NCI-H2081 treated with DMSO at 0.1 percent for 48 hours (cell line): ENCODE measurements at places on chromosomes 16 and 17.

DNA sequence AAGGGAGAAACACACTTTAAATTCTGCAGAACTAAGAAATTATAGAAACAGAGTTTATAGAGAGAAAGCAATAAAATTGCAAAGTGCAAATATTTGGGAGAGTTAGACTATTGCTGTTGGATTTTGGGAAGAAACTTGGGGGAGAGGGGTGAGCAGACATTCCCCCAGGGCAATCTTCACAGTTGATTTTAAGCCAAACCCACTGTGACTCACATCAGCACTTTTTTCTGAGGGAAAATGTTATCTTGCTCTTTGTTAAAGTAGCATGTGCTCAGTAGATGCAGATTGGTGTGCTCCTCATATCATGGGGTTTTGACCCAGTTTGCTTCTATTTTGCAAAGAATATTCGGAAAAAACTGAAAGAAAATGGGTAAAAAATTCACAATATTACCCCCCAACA, 367.6 kb downstream of the CDH11 start:
- DNase-seq, result no peak

- DNase-seq, result no peak
These were observed 43.2 kb downstream of the CLEC16A start for GRCh38 chr16:10987361-10988163.

DNA sequence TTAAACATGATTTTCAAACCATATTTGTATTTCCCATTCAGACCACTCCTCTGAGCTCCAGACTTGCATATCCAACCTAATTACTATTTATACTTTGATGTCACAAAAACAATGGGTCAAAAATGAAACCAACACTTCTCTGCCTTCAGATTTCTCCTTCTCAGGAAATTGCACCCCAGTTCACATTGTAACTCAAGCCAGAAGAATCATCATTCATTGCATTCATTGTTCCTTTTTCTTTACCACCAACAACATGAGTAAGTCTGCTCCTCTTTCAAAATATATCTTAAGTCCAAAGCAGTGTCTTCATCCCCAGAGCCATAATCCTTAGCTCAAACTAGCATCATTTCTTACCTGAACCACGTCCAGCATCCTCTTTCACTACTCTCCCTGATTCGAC, 2.6 kb upstream of the AKAP1 start:
- DNase-seq, result no peak

DNA sequence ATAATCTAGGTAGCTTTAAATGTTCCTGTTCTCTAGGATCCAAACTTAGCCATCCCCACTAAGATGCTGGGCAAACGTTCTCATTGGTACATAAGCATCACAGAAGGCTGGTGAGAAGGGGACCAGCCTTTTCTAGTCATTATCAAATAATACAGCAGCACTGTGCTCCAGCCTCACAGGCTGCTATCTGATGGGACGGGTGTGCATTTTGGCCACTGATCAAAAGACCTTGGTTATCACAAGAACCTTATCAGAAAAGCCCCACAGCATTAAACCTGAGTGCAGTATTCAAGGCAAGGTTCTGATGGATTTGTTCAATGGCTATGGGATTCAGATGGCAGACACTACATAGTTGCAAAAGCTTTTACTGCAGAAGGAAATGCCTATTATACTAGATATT, 19.1 kb upstream of the KPNB1 start:
- DNase-seq, result no peak

DNA sequence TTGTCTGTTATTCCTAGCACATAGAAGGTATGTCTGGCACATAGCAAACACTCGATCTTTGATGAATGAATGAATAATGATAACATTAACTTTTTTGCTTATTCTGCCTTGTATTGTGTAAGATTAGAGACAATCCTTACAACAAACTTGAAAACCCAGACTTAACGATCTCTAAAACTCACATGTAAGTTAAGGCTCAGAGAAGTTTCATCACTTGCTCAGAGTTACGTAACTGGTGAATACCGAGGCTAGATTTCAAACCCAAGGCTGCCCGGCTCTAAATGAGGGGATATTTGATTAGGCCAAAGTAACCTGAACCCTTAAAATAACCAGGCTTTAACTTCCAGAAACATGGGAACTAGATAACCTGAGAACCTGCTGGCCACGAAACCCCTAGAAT, 22.3 kb downstream of the CAPNS2 start:
- DNase-seq, result no peak

GRCh38 chr16:88815901-88816589, 4.3 kb upstream of the APRT start:
- DNase-seq, result no peak

GRCh38 chr16:17230932-17231581, 239.7 kb downstream of the XYLT1 start:
- no peak for DNase-seq

GRCh38 chr16:58212824-58213655, 15.1 kb upstream of the CSNK2A2 start:
- DNase-seq, result no peak

GRCh38 chr17:62722625-62723024, 85.5 kb downstream of the MARCHF10 start:
- no peak for DNase-seq

GRCh38 chr17:46943501-46944393, 20.8 kb downstream of the GOSR2 start:
- DNase-seq, result no peak

GRCh38 chr16:67909056-67909742, 16.1 kb downstream of the PSKH1 start:
- DNase-seq, result no peak

DNA sequence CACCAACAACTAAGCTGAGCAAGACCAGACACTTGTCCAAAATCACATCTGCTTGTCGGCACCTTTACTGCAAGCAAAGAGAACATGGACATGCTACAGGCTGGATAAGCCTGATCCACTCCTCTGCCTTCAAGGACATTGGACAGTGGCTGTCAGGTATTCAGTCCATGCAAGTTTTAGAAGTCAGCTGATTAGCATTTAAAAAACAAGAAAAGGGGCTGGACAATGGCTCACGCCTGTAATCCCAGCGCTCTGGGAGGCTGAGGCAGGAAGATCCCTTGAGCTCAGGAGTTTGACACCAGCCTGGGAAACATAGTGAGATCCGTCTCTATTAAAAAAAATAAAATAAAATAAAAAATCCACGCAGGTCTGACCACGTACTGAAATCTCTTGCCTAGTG, 20.3 kb downstream of the PARN start:
- no peak for DNase-seq

- DNase-seq, result no peak
These were observed 6.7 kb upstream of the GOSR2 start for GRCh38 chr17:46916211-46916610.

GRCh38 chr17:33377837-33378595, 84.9 kb upstream of the ASIC2 start:
- no peak for DNase-seq

DNA sequence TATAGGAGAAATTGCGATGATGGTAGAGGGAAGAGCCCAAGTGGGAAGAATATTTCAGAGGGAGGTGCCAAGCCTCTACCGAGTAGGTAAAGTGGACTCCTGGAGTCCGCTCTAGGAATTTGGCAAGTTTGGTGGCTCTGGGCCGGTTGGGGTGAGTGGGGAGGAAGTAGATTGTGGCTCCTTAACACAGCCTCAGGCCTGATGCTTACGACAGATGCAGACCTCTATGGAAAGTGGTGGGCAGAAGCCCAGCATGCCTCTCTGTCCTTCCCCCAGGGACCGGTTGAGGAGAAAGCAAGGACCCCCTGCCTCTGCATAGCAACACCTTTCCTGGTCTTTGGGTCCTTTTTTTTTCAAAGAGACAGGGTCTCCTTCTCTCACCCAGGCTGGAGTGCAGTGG, 55.9 kb upstream of the SIAH1 start:
- DNase-seq, result no peak

DNA sequence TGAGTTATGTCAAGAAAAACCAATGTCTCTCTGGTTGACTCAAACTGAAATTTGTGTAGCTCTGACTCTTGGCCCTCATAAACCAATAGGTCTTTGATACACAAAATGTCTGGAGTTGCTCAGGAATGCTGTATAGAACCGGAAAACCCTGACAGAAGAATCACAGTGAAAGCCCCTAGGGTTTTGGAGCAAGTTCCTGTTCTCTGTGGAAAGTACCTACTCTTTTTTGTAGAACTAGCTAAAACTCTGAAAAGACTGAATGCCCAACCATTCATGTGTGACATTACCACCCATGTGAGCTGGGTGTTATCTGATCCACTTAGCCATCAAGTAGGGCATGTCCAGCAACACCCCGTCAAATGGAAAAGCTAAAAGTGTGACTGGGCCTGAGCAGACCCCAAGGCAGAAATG, 28.8 kb downstream of the CCL4 start:
- DNase-seq, result no peak

DNA sequence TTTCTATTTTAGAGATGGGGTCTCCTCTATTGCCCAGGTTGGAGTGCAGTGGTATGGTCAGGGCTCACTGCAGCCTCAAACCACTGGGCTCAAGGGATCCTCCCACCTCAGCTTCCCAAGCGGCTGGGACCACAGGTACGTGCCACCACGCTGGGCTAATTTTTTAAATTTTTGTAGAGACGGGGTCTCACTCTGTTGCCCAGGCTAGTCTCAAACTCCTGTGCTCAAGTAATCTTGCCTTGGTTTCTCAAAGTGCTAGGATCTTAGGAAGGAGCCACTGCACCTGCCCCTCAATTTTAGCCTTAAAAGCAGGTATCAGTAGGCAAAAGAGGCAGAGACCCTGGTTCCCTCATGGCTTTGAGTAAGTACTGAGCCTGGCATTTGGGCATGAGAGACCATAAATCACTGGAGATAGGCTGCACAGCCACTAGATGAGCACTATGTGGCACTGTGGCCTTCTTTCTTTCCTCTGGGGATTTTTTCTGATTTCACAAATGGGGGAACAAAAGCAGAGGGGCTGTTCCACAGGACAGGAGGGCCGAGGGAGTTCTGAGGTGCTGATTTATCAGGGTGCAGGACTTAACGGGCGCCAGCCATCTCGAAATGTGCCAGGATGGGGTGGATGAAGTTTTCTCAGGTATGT, 82.2 kb downstream of the PLXDC1 start:
- DNase-seq, result peak; percentile 6

DNA sequence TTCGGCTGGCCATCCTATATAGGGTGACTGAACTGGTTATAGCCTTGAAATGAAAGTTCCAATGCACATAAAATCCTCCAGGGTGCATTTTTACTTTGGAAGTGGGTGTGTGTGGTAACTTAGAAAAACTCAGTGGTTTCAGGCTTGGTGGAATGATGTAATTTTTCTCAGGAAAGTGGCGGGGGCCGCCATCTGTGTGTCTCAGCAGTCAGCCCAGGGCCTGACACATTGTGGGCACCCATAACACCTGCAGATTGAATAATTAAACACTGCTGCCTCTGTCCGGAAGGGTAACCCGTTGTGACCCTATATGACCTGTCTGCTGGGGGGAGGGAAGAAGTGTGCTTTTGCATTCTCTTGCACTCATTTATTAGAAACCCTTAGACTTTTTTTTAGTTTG, 2.2 kb upstream of the PDP2 start:
- DNase-seq, result no peak

DNA sequence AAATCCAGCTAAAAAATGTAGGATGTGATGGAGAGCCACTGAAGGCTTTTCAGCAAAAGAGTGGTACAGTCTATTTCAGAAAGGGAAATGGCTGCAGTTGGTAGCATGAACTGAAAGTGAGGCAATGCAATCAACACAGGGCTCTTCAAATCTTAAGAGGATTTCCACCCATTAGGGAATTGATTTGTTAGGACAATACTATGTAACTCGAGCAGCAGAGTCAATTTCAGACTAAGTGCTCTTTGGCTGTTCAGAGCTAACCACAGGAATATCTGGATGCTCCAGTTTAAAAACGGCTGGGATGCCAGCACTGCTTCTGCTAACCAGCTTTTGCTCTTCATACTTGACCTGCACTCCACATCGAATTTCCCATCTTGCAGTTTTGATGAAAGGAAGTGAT, 24.6 kb downstream of the CACNG1 start:
- DNase-seq, result no peak

- no peak for DNase-seq
These were observed 11.0 kb downstream of the SNN start for GRCh38 chr16:11679250-11679649.

- DNase-seq, result no peak
These were observed 732 bp downstream of the PNPO start for GRCh38 chr17:47942096-47942510.

DNA sequence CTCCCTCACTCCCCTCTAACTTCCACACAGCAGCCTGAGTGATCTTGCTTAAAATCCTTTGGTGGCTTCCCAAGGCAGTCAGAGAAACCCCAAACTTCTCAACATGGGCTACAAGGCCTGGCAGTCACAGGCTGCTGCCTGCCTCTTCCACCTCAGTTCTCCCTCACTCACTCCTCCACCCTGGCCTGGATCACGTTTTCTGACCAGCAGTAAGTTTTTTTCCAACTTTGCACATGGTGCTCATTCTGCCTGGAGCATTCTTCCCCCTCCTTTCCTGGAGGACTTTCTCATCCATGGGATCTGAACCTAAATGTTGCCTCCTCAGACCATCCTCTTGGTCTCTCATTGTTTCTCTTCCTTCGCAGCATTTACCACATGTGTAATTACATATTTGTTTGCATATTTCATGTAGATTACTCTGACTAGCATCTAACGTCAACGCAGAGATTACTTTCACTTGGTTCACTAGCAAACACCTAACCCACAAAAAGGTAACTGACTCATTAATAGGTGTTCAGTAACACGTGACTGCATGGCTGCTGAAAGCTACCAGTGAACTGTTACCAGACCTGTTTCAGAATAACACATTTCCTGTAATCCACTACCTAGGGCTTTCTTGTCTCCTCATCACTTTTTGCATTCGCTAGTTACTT, 17.1 kb downstream of the GNA13 start:
- DNase-seq, result no peak

DNA sequence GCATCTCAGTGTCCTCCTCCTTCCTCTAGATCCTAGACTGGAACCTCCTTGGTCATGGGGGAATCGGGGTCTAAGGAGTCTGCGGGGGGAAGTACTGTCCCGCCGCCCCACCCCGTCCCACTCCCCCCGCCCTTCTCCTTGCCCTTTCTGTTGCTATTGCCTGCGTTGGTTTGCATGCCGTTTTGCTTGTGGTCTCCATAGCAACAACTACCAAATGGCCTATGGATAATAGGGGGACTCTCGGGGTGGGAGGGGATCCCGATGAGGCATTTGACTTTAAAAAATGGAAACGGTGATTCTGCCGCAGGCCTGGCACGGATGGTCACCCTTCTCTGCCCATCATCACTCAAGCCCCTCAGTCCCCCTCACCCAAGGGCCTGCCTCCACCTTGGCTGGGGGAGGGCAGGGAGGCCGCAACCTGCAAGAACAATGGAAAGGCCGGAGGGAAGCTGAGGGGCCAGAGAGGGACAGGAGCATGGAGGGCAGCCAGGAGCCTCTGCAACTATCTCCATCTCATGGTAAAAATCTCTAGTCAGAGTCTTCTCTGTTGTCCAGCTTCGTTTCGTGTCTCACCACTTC, 231.4 kb upstream of the TNRC6C start:
- no peak for DNase-seq

- no peak for DNase-seq
These were observed 440 bp downstream of the NPRL3 start for GRCh38 chr16:138049-138417.

DNA sequence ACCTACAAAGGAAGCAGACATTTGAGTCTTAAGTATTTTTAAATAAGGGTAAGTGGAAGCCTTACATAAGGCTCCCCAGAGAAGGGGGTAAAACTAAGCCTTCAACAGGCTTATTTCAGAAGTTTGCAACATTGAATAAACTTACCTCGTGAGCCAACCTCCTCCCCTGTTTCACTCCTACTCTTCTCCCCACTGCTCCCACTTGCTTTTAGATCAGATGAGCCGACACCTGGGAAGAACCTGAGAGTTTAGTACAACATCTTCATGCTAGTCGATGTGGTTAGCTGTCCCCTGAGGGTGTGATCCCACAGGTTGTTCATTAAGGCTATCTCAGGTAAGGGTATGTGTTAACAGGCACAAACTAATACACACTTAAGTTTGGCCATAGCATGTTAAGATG, 13.8 kb downstream of the ZP2 start:
- DNase-seq, result no peak
